ENCODE measurements at places on chromosomes 12 and 14.

DNA sequence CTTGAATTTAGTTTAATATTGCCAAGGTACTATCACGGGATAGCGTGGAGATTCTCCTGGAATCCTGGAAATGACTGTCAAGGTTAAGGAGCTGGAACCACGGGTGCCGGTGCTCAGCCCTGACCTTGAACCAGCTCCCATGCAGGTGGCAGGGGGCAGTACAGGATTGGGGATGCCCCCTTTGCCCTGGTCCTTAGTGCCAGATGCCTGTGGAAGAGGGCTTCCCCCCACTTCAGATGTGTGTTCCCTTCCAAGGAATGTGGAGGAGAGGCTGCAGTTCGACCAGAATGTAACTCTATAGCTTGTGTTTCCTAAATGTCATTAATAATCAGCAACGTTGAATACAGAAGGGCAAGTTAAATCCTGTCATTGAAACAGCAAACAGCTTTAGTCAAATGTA lies 258.9 kb downstream of the VRK1 start:
- DNase-seq, result peak; percentile 30

DNA sequence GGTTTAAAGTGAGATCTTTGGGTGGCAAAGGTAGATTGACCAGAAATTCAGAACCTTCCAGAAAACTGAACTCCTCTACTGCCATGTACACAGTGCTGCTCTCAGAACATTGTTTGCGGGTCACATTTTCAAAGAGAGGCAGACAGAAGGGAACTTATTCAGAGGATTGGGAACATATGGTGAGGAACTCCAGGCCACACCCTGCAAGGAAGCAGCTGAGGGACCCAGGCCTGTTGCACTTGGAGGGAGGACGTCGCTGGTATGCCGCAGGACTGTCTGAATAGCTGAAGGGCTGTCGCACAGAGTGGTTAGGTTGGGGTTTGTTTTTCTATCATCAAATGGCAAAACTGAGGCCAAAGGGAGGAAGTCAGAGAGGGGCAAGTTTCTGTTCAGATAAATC lies 441.1 kb downstream of the DPF3 start:
- no peak for DNase-seq

DNA sequence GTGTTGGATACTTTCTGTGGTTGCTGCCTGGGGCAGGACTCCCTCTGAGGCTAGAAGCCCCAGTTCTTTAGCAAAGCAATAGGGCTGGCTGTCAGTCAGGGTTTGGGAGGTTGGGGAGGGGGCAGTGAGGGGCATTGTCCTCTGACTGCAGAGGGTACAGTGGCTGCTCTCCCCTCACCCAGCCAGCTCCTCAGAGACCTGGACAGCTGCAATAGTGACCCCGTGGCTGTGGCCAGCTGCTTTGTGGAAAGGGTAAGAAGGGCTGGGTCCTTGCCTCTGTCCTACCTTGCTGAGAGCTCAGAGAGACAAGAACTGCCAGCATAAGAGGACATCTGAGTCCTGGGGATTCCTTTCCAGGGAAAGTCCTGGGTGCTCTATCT lies 25.8 kb downstream of the PLEKHG3 start:
- no peak for DNase-seq

GRCh38 chr12:132937476-132937875 lies 18.6 kb downstream of the ZNF605 start:
- DNase-seq, result no peak

GRCh38 chr12:132393991-132394949 lies 64.9 kb upstream of the GALNT9 start:
- DNase-seq, result no peak

DNA sequence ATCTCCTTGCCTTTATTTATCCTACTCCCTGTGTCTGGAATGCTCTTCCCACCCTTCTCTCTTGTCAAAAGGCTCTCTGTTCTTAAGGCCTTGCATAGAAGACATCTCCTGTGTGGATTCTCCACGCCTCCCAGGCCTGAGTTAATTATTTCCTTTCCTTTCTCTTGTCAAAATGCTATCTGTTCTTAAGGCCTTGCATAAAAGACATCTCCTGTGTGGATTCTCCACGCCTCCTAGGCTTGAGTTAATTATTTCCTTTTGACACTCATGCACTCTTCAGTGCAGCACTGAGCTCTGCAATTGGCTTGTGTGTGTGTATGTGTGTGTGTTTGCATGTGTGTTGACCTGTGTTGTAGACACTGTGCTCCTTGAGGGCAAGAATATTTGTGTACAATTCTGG lies 52.1 kb upstream of the DCD start:
- no peak for DNase-seq

DNA sequence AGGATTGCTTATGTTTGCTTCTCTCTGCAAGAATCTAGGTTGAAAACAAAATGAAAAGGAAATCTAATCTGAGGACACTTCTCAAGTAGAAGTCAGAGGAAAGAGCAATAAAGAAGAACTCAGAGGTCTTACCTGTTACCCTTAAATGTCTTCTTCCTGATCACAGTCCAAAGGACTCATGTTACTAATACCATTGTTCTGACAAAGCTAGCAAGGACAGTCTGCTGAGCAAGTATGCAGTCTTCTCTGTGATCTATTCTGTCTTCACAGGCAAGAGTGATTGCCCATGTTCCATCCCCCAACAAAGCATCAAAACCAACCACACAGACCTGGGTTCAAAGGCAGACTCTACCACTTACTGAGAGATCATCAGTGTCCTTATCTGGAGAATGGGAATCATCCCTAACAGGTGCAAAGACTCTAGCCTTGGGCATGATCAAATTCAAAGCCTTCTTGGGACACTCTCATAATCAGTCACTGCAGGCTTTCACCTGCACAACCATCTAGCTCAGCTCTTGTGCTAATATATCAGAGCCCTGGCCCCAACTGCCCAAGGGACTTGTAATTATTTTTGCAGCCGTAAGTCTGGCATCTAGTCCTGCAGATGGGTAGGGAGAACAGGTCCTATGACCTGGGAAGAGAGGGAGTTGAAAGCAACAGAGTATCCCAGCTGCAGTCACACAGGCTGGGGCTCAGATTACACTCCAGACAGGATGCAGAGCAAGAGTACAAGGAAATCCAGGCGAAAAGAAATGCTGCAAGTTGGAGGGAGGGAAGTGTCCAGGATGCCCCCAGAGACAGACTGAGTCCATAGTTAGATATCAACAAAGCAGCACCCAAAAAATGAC lies 97.9 kb upstream of the NUDT4 start:
- no peak for DNase-seq

GRCh38 chr14:105193916-105194782 lies 13.0 kb upstream of the NUDT14 start:
- DNase-seq, result peak; percentile 77

- peak; percentile 14 for DNase-seq
Observed at GRCh38 chr12:106138633-106139421, at the start of gene NUAK1. Gene NUAK1 (minus strand): TSS chr12:106138954. CDS start chr12:106138653, 301 bp downstream.

- DNase-seq, result no peak
Observed at GRCh38 chr12:53465679-53466078, 13.8 kb downstream of the PCBP2 start.

DNA sequence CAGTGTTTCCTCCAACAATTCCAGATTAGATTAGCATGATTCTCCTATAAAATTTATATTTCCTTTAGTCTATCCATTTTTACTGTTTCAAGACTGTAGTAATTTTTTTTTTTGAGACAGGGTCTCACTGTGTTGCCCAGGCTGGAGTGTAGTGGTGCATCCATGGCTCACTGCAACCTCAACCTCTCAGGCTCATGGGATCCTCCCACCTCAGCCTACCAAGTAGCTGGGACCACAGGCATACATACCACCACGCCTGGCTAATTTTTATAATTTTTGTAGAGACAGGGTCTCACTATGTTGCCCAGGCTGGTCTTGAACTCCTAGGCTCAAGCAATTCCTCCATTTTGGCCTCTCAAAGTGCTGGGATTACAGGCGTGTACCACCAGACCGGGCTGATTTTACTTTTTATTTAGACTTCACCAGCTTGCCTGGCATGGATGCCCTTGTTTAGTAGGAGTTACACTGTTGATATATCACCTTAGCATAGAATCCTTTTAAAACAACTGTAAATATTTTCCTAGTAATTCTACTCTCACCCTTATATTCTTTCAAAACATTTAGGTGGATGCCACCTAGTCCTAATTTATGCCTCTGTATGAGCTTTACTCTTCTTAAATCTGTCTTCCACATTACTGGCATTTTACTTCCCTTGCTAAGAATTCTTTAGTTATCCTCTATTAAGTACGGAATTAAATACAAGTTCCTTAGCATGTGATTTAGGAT lies 55.8 kb upstream of the LIMA1 start:
- no peak for DNase-seq

DNA sequence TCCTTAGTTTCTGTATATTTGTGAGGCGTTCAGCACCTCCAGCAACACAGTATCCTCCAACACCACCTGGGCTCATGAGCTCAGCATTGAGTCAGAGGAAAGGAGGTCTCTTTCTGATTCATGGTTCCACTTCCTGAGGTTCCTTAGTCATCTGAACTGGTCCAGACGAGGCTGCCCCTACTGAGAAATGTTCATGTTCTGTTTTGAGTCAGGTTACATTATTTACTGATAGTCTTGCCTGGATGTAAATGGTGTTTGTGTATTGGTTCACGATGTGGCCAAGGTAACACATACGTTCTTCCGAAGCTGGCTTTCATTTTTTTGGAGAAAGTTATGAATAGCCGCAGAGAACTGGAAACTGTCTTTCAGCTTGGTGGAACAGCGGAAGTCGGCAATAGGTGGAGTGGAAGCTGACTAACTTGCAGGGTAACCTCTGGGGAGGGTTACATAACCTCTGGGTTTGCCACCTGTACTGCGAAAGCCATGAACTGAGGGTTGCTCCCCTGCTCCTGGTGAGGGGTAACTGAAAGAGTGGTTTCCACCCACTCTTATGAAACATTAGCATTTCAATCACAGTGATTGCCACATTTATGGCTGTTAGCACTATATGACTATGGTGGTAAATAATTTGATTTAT lies 42.2 kb upstream of the MANSC4 start:
- DNase-seq, result peak; percentile 82

DNA sequence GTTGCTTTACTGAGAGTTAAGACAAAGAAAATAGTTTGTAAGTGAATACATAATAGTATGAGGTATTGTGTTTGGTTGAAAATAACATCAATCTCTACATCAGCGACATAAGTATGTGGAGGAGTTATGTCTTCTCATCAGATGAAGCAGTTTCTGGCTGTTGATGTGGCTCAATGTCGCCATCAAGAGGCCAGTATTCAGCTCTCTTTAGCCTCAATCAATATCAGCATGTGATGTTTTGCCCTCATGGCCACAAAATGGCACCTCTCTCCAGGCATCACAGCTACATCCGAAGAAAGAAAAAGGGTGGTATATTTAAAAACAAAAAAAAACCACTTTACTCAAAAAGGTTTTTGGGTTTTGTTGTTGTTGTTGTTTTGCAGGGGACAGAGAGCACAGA lies 302.3 kb upstream of the TMEM132C start:
- no peak for DNase-seq

DNA sequence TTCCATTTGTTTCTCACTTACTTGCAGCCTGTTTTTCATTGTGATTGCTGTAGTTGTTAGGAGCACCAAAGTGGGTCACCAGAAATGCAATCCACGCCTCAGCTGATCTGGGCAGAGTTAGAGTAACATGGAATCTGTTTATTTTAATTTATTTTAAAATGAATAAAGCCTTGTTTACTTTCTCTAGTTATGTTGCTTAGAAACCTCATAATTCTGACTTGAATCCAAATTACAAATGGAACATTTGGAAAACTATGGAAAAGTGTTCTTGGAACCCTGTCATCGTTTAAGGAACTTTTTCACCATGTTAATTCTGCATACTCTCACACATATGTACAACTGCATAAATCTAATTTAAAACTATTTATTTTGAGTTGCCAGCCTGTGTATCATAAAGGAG lies 92.2 kb upstream of the DAAM1 start:
- no peak for DNase-seq

- DNase-seq, result no peak
Observed at GRCh38 chr14:82009076-82009475, 475.4 kb upstream of the SEL1L start.

DNA sequence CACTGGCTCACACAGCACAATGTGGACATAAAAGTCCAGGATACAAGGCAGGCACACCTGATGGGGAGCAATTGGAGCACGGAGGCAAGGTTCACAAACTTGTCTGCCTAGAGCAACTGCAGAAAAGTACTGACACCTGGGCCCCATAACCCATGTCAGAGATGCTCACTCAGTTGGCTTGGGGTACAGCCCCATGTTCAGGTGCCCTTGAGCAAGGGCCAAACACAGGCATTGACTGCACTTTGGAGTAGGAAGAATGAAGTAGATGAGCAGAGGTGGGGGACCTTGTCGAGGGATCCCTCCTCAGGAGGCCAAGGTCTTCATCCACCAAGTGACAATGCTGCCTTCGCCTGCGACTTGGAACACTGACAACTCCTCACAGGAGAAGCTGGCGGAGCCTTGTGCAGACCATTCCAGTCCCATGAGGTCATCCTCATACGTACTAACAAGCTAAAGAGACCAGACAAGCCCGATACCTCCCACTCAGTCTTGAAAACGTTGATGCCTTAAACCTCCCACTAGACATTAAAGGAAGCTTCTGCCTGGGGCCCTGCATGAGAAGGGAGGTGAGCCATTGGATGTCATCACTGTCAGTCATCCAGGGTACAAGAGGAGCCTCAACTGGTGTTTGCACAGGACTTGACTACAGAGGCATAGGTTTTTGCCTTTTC lies 42.5 kb upstream of the C14orf180 start:
- DNase-seq, result no peak

DNA sequence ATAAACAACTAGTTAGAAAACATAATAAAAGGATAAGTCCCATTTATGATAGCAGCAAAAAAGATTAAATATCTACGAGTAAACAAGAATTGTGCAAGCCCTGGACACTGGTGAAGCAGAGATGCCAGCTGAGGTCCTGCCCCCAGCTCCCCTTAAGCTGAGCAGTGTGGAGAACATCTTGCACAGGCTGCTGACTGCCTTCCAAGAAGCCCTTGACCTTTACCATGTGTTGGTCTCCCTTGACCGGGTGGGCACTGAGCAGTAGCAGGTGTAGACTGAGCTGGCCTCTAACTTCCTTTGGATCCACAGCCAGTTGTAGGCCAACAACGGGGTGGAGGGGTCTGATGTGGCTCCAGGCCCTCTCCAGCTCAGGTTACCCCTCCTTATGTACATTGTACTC lies 47.7 kb upstream of the PAPLN start:
- DNase-seq, result no peak

DNA sequence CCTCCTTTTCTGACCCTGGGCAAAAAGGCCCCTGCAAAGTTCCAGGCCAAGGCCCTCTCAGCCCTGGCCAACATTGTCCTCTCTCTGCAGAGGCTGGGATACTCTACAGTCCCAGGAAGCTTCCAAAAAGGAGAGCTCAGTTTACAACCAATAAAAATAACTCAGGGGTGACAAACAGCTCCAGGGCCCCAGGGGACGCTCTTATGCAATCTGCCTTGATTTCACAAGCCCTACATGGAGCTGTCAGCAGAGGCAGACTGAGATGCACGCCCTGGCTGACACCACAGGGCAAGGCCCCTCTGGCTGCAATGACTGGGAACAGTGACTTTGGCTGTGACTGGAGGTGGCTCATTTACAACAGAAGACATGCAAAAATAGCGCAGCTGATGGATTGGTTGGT lies 129.0 kb upstream of the MED13L start:
- DNase-seq, result peak; percentile 6

DNA sequence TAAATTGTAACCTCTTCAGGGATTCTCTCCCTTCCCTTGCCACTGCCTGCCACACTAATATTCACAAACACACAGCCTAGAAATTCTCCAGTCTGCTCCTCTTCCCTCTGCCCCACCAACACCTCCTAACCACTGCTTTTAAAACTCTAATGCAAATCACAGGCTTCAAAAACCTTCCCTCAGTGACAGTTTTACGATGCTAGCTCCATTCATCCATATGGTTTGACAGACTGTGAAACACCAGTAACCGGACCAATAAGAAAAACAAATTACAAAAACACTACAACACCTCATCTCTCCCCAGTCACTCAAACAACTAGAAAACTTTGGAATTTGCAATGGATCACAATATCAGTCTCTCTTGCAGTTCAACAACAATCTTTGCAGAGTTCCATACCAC lies 5.7 kb downstream of the DPF3 start:
- no peak for DNase-seq

Measured in activated naive CD4-positive, alpha-beta T cell treated with anti-CD3 and anti-CD28 coated beads for 36 hours (primary cell).